ENCODE measurements at places on chromosomes 4 and X.

- no peak for DNase-seq
These were observed 227.4 kb upstream of the CXorf51B start for GRCh38 chrX:146581981-146582712.

GRCh38 chr4:154908168-154908567, 127.1 kb downstream of the RBM46 start:
- DNase-seq, result no peak

DNA sequence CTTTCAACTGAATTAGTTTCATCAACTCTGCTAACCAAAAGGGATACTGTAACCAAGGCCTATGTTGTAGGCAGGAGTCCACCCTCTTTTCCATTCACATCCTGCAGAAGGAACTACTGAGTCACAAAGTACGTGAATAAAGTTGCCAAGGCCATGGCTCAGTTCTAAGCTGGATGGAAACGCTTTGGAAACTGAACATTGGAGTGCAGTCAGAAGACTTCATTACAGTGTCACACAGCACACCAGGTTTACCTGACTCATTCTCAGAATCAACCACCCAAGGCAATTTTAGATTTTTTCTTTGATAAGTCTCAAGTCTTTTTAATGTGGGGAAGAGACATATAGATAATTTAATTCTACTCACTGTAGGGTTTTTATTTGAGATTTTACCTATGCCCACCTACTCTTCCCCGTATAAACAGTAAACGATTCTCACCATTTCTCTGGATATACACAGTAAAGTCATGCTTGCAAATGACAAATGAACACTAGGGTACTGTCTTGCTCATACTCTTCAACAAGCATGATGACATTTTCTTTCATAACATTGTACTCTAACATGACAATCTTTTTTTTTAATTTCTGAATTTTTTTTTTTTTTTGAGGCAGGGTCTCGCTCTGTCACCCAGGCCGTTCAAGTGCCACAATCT, 58.9 kb upstream of the RBM47 start:
- no peak for DNase-seq

DNA sequence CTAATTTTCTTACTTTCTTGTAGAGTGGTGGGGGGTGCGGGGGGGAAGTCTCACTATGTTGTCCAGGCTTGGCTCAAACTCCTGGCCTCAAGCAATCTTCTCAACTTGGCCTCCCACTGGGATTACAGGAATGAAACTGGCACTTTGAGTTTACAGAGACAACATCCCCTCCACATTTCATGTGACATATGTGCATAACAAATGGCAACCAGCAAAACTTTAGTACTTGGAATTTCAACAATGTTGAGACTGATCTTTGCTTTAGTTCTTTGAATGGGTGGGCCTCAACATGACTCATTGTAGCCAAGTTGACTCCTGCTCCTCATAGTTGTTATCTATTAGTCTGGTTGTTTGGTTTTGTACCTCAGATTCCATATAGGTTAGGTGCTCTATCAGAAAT, 11.4 kb upstream of the FMR1 start:
- DNase-seq, result no peak

DNA sequence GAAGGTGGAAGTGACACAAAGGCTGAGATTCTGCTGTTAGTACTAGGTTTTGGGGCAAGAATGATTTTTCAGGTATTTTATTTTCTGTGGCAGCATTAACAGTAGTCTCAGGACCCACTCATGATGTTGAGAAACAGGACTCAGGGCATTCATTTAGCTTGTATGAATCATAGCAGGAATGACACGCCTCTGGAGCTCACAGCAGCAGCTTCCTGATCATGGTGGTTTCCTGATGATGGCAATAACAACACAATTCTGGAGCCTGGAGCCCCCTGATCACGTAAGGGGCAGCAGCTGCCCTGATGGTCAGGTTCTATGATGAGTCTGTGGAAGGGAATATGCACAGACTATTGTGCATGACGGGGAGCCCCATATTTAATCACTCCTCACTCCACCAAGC, 47.0 kb downstream of the TASL start:
- no peak for DNase-seq

GRCh38 chr4:71293705-71294104, 45.1 kb upstream of the SLC4A4 start:
- DNase-seq, result no peak
